Spleen (tissue), 13 donors: ENCODE measurements at places on chromosomes 13 and 19. TPM values are rescaled to one million over a fixed set of nuclear protein-coding genes. Genes with fewer than 3 reads are reported as not detected.

Gene PCSK4
- total RNA-seq: 1.5 TPM

Gene PLVAP
- total RNA-seq: 555 TPM

Gene ZNF93
- total RNA-seq: 7.9 TPM

Gene KMT2B
- total RNA-seq: 57.3 TPM

Gene PRR19
- total RNA-seq: 0.46 TPM

Gene ADGRE1
- total RNA-seq: 20.7 TPM

Gene ONECUT3
- not detected for total RNA-seq

Gene SLAIN1
- 17.8 TPM for total RNA-seq

- no peaks in the 10 kb centered on the region for H3K27me3 ChIP-seq
- peak overlapping the region; percentile 99 for H3K27ac ChIP-seq
- H3K36me3 ChIP-seq: peaks cover 48% of the 10 kb centered on the region
- H3K4me1 ChIP-seq: peaks cover 70% of the 10 kb centered on the region
- H3K4me3 ChIP-seq: peak overlapping the region; percentile 84
Observed at GRCh38 chr13:49997955-49998354, 1.1 kb downstream of the TRIM13 start.

DNA sequence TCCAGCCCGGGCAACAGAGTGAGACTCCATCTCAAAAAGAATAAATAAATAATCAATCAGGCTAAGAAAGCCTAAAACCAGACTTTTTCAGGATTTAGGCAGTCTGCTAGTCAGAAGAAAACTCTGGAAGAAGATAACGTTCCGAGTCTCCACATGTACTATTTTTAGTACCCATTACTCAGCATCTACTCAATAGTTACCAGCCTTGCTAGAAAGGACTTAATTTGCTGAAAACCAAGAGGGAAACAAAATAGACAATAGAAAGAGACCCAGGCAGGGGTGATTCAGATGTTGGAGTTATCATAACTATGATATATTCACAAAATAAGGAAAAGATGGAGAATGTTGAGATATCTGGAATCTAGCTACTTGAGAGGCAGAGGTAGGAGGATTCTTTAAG is 3.6 kb upstream of the LIN7B start:
- no peak overlapping the region for H3K4me3 ChIP-seq
- no peak for DNase-seq
- no peaks in the 10 kb centered on the region for H3K27me3 ChIP-seq
- H3K36me3 ChIP-seq: peaks cover 43% of the 10 kb centered on the region
- H3K27ac ChIP-seq: no peak overlapping the region
- H3K4me1 ChIP-seq: peaks cover 7% of the 10 kb centered on the region

DNA sequence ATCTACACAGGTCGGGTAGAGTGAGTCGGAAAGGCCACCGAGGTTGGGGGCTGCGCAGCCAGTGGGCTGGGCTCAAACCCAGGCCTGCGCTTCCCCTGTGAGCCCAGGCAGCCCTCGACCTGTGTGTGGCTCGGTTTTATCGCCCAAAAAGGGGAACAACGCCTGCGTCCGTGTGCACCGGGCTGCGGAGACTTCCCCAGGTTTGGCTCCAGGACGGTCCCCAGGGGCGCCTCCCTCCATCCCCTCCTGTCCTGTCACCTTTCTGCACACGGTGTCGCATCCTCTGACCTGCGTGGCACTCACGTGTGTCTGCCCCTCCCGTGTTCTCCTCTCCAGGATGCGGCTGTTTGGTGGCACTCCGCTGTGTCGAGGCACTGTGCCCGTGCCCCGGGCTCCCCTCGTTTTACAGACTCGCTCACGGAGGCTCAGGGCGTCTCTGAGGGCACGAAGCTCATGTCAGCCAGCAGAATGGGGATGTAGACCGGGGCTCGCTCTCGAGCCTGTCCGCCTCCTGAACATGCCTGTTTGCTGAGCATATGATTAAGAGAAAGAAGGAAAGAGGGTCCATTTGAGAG is 25.9 kb downstream of the MCF2L start:
- no peaks in the 10 kb centered on the region for H3K27me3 ChIP-seq
- no peak overlapping the region for H3K4me3 ChIP-seq
- no peak overlapping the region for H3K27ac ChIP-seq
- no peak for DNase-seq

DNA sequence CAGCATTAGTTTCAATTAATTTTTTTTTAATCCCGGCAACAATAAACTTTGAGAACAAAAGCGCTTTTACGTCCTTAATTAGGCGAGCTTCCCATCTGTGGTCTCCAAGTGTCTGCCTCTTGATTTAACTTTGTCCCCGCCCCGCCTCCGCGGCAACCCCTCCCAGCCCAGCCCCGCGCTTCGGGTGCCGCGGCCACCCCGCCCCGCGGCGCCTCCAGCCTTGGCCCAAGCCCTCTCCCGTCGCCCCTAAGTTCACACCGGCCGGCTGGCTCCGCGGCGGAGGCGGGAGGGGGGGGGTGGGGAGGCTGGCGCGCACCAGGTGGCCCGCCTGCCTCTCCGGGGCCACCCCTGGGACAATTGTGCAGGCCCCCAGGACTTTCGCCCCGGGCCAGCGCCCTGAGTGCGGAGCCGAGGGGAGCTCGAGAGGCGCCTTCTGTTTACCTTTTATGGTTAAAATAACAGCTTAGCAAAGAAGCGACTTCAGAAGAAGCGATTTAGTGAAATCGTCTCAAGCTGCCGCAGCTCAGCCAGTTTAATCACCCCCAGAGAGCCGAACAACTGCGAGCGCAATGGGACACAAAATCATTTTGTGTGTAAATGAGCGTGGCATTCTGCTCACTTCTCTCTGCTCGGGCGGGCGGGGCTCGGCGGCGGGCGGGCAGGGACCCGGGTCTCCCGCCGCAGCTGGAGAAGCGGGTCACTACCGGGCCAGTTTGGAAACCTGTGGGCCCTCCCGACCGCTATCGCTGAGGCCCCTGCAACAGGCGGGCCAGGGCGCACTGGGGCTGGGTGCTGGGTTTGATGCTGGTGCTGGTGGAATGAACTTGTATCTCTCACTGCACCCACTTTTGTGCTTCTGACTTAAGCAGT is 1.4 kb downstream of the KCTD15 start:
- no peaks in the 10 kb centered on the region for H3K27me3 ChIP-seq
- H3K36me3 ChIP-seq: no peaks in the 10 kb centered on the region
- peak overlapping the region; percentile 84 for H3K4me3 ChIP-seq
- no peak for DNase-seq

DNA sequence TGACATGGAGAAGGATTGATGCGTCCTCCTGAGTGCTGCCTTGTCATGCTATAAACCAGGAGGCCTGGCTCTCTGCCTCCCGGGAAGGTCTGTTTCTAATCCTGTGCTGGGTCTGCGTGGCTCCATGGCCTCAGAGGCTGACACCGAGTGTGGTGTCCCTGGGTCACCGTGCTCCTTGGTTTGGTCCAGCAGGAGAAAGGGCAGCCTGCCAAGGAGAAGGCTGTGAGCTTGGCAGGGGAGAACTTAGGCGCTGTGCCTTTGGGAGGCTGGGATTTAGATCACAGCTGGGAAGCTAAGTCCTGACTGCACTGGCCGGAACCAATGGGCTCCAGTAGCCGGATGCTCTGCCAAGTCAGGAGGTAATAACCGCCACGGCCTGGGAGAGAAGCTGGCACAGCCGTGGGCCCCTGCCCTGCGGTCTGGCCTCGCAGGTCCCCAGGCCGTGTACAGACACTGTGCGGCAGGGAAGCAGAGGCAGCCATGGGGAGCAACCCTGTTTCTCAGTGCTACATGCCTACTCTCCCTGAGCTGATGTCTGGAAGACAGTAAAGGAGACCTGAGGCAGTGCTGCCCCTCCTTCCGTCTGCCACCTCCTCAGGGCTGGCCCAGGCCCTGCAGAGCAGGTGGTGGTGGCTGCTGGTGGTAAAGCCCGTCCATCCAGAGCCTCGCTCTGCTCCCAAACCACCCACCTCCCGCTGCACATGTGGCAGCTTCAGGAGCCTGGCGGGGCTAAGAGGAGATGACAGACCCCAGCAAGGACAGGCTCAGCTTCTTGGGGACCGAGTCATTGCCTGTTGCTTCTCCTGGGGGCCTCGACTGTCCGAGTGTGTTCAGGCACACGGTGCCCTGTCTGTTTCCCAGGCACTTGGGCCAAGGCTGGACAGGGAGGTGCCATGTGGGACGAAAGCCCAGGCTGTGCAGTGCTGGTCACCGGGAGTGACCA is 44.9 kb downstream of the C13orf46 start:
- H3K4me1 ChIP-seq: no peaks in the 10 kb centered on the region
- no peaks in the 10 kb centered on the region for H3K27me3 ChIP-seq
- H3K4me3 ChIP-seq: no peak overlapping the region
- peak; percentile 68 for DNase-seq
- peak overlapping the region; percentile 37 for H3K27ac ChIP-seq

DNA sequence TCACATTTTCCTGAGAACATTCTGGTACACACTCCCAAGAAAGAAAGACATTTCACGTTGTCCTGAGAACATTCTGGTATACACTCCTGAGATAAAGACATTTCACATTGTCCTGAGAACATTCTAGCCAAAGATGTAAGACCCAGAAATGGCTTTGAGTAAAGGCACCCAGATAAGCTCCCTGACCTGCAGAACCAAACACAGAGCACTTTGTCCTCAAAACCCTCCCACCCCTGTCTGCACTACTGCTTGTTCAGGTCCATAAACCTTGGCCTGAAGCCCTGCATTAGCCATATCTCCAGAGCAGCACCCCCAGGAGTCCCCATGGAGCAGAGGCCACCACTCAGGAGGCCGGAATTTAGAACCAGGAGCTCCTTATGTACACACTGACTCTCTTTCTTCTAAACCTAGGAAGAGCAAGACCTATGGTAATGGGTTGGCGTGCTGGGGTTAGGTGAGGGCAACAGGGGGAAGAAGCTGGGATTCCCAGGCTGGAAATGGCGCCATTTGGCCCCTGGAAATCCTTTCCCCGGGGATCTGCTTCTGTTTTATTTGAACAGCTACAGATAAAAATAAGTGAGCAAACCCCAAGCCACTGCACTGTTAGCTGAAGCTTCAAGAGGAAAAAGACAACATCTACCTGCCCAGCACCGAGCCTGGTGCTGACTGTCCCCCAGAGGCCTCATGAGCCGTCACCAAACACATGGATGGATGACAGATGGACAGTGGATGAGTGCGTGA is 13.7 kb downstream of the GAS6 start:
- no peaks in the 10 kb centered on the region for H3K27me3 ChIP-seq
- H3K4me1 ChIP-seq: peaks cover 45% of the 10 kb centered on the region
- no peaks in the 10 kb centered on the region for H3K36me3 ChIP-seq

DNA sequence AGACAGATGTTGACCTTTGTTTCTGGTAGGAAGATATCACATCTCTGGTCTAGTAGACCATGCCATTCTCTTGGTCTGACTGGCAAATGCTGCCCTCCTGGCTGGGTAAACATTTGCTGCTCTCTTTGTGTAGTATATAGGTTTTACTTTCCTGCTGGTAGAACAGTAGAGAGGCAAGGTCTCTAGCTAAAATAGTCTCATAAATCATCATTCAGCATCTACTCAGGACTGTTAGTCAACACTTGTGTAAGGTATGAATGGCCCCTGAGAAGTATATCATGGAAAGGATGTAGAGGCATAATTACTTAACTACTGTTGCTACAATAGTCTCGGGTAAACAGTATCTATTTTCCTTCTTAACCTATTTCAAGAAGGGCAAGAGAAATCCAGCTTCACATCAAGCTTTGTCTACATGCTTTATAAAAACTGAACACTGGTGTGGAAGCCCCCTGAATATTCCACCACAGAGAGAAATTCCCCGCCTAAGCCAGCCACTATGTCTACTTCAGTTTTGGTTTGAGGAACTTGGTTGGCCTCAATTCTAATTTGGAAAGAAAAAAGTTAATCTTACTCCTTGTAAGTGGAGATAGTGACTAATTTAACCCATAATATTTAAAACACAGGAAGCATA is 18.4 kb upstream of the MYCBP2 start:
- H3K4me3 ChIP-seq: no peak overlapping the region
- no peaks in the 10 kb centered on the region for H3K27me3 ChIP-seq
- no peaks in the 10 kb centered on the region for H3K36me3 ChIP-seq
- peak overlapping the region; percentile 21 for H3K27ac ChIP-seq
- H3K4me1 ChIP-seq: peaks cover 4% of the 10 kb centered on the region

DNA sequence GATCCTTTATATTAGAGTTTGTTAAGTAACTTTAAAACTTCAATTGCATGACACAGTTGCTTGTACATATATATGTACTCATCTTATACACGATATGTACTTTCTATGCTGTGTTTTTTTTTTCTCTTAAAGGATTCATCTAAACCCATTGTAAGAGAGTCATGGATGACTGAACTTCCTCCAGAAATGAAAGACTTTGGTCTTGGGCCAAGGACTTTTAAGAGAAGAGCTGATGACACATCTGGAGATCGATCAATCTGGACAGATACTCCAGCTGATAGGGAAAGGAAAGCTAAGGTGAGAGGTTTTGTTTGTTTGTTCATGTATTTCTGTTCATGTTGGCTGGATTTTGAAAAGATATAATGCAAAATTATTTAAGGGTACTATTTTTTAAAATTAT is 26.0 kb downstream of the GPALPP1 start:
- no peak overlapping the region for H3K4me3 ChIP-seq
- no peaks in the 10 kb centered on the region for H3K27me3 ChIP-seq
- H3K36me3 ChIP-seq: peaks cover 94% of the 10 kb centered on the region
- no peaks in the 10 kb centered on the region for H3K4me1 ChIP-seq

GRCh38 chr13:33139184-33139583 is 123.0 kb downstream of the KL start:
- H3K36me3 ChIP-seq: no peaks in the 10 kb centered on the region
- H3K4me1 ChIP-seq: peaks cover 9% of the 10 kb centered on the region
- no peak overlapping the region for H3K4me3 ChIP-seq
- no peak overlapping the region for H3K27ac ChIP-seq

DNA sequence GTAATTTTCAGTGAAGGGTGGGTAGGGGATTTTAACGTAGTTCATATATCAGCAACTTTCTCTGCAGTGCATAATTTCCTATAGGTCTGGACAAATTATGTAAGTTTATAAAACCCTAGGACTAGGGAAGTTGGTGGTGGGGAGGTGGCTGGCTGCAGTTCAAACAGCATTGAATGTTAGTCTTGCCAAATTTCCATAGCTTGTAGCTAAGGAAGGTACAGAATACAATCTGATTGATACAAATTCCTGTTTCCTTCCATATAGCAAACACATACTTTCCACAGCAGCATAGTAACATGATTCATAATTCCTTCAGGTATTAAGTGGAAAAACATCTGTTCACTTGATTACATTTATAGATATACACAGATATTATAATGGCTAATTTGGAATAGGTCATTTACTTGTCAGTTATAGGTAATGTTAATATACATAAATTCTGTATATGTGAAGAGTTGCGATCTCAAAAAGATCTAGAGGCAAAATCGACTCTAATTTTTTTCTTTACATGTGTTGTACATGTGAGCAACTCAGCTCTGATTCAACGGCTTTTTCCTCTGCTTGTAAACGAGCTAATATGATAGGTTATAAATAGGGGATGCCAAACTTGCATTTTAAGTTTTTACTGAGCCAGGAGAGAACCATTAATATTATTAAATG is 233.4 kb upstream of the CSNK1A1L start:
- DNase-seq: no peak
- H3K4me1 ChIP-seq: no peaks in the 10 kb centered on the region
- no peaks in the 10 kb centered on the region for H3K36me3 ChIP-seq
- no peaks in the 10 kb centered on the region for H3K27me3 ChIP-seq
- no peak overlapping the region for H3K27ac ChIP-seq
- H3K4me3 ChIP-seq: no peak overlapping the region

GRCh38 chr19:20287070-20287469 is 120.1 kb downstream of the ZNF486 start:
- H3K36me3 ChIP-seq: no peaks in the 10 kb centered on the region
- no peaks in the 10 kb centered on the region for H3K27me3 ChIP-seq
- no peak overlapping the region for H3K4me3 ChIP-seq
- H3K4me1 ChIP-seq: no peaks in the 10 kb centered on the region
- no peak for DNase-seq
